ENCODE measurements at places on chromosomes 3 and 15.

DNA sequence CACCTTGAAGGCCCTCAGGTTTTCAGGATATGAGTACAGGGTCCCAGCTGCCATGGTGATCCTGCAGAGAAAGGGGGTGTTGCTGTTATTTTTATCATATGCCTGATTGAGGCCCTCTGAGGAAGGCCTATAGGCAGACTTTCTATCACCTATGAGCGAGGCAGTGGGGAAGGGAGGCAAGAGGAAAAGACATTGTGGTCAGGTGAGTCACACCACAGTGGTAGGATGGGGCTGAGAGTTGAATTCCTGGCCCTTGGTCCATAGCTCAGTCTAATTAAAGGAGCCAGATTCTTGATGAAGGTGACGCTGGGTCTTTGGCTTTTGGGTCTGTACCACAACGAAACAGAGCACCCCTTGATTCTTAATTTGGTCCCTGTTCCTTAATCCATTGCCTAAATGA lies 72.7 kb downstream of the ZNF621 start:
- DNase-seq, result no peak

GRCh38 chr15:94346282-94346681 lies 114.9 kb downstream of the MCTP2 start:
- DNase-seq, result no peak

DNA sequence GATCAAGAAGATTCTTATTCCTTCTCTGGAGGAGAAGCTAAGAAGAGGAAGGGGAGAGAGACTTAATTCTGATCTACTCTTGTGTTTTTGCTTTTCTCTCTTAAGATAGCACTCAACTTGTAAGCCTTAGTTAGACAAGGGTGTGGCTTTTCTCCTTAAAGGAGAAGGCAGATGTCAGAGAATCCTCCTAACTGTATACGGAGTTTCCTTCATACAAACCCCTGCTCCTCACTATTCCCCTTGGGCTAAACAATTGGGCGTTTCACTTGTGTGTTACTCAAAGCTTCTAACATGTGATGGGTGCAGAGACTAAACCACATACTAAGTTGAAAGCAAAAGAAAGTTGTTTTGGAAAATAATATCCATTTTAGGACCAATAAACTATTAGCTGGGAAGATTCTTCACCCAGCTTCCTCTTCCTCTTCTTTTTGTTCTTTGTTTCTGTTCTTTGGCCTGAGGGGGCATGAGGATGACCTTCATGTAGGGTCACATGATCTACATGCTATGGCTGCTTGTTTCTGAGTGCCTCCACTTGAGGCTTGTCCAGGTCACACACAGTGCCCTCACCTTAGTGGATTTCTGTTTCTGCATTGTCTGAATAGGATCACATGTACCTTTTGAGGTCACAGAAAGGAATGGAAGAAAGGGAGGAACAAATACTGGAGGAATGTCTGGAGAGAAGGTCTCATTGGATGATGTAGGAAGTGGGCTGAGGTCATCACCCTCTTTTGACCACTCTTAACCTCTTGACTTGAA lies 14.6 kb downstream of the SPINK8 start:
- DNase-seq, result no peak

DNA sequence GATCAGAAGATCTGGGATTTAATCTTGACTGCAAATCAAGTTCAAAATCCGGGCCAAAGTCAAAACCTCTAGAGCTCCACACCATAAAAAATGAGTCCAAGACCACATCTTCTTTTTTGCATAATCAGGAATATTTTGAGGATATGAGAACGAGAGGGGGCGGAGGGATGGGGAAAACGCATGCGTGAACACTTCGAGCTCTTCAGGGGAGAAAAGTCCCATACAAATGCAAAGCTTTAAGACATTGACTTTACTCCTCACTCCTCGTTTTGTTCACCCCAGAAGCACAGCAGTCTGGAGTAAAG lies 68.2 kb downstream of the SUMF1 start:
- no peak for DNase-seq

GRCh38 chr3:170787464-170787863 lies 82.5 kb downstream of the RPL22L1 start:
- no peak for DNase-seq

DNA sequence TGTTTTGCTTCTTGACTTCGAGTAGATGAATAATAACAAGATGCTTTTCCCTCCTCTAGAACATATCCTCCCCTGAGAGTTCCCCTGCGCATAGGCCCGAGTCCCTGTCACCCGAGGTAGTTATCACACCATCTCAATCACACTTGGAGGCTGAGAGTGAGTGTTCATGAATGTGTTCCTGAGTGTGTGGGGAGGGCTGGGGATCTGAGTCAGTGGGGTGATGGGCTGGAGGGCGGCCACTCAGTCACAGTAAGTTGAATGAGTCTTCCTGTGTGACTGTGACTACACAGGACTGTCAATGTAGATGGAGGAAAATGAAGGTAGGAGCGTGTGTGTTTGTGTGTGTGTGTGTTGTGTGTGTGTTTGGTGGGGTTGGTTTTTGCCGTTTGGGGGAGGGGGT lies 71.0 kb downstream of the SETD5 start:
- no peak for DNase-seq

Data from NCI-H187 treated with DMSO at 0.1 percent for 48 hours (cell line).